Fibroblast of skin of right biceps (primary cell): ENCODE measurements at places on chromosomes 13 and 19.

GRCh38 chr13:84352946-84353345 is 470.7 kb upstream of the SLITRK1 start:
- no peak for DNase-seq

DNA sequence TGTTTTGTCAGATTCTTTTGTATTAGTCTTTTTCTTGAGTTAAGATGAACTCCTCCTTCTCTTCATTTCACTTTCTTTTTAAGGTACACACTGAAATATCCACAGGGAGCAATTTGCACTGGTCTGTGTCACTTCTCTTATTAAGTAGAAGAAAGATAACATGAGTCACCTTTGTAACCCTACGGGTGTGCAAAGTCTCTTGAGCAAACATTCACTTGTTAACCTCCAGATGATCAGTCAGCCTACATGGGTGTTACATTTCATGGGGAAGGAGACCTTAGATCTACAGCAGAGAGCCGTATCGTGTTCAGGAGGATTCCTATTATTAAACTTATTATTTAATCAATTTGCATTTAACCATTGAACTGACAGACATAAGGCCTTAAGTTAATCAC is 5.1 kb downstream of the ZNF507 start:
- DNase-seq = no peak

GRCh38 chr13:75764251-75764925 is 128.3 kb downstream of the LMO7 start:
- DNase-seq = no peak

DNA sequence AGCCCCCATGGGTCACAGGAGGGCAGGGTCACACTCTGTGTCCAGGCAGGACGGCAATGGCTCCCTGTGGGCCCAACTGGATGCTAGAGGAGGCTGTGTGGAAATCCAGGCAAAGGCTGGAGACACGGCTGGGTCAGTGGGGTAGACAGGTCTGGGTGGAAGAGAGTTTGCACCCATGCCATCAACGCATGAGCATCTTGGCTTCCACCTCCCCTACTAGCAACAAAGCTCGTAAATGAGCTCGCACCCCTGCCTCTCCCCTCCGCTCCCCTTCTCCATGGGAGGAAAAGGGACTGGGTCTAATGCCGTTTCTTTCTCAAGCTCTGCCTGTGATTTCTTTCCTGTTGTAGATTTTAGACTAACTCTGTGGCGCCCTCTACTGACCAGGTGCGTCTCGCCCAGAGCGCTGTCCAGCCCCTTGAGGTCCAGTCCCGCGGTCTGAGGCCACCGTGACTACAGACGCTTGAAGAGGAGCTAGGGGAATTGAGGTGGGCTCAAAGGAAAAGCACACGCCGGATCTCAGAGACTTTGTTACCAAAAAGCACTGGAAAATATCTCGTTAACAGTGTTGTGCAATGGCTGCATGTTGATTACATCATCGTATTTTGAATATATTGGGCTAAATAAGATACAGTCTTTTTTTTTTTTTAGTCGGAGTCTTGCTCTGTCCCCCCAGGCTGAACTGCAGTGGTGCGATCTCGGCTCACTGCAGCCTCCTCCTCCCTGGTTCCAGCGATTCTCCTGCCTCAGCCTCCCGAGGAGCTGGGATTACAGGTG is 50.7 kb upstream of the USP29 start:
- no peak for DNase-seq

DNA sequence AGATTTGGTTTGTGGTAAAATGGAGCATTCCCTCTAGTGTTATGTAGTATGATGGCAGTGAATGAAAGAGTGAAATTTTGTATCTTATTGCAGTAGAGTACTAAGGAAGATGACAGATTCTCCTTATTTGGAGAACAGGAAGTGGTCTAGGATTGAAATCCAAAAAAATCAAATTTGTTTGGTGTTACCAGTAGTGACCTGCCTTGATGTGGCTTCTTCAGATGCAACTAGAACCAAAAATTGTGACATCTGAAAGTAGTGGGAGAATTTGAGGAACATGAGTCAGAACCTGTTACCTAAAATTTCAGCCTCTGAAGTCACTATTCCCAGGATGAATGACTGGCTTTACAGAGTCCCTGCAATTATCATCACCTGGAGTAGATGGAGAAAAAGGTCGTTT is 165.9 kb downstream of the KLF5 start:
- DNase-seq = peak; percentile 82
